Sigmoid colon (tissue), 7 donors: ENCODE measurements at places on chromosomes 7 and 10.
A peak's percentile ranks its signal among the peaks of the same experiment; 100 is the strongest.

DNA sequence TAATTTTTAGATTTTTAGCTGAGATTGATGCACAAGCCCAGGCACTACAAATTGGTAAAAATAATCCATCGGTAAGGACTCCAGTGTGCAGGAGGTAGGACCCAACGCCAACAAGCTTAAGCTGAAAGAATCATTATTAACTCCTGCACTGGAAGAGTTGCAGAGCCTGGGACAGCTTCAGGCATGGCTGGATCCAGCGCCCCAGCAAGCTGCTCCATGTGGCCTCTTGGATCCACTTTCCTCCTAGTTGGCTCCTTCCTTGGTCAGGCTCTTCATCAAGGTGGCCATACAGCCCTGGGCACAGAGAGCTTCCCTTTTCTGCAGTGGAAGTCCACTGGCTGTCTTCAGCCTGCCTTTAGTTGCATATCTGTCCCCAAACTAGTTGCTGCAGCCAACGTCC lies 497.4 kb upstream of the FOXK1 start:
- no peak for DNase-seq

GRCh38 chr7:114936471-114936870 lies 14.6 kb downstream of the MDFIC start:
- DNase-seq, result no peak

DNA sequence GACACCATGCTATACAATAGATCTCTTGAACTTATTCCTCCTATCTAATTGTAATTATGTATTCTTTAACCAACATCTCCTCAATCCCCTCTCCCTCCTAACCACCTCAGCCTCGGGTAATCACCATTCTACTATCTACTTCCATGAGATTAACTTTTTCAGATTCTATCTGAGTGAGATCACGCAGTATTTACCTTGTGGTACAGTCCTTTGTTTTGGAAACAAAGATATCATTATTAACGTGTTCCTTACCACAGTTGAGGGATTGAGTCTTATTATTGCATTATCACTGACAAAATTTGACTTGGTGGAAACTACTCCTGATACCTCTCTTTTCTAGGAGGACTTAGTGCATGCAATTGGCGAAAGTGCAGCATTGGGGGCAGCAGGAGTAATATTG lies 26.0 kb upstream of the HYAL4 start:
- no peak for DNase-seq

DNA sequence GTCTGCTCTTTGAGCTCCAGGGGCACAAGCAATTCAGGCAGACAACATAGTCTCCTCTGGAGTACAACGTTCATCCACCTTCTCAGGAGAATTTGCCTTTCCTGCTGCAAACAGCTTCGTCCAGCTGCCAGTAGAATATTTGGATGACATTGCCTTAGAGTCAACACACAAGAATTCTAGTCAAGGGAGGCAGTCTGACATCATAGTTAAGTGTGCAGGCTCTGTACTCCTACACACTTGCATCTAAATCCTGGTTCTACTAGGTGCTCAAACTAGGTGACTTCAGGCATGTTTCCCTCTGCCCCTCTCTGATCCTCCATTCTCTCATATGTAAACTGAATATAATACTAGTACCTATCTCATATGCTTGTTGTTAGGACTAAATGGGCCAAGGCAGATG lies 314.8 kb downstream of the HPSE2 start:
- DNase-seq, result no peak

- no peak for DNase-seq
Measured at GRCh38 chr10:118580702-118581101, 14.7 kb downstream of the PRLHR start.

DNA sequence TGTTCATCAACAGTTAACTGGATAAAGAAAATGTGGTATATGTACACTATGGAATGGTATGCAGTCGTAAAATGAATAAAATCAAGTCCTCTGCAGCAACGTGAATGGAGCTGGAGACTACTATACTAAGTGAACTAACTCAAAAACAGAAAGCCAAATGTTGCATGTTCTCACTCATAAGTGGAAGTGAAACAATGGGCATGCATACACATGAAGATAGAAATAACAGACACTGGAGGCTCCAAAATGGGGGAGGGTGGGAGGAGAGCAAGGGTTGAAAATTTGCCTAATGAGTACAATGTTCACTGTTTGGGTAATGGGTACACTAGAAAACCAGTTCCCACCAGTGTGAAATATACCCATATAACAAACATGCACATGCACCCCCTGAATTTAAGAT lies 179.5 kb downstream of the ZWINT start:
- no peak for DNase-seq

DNA sequence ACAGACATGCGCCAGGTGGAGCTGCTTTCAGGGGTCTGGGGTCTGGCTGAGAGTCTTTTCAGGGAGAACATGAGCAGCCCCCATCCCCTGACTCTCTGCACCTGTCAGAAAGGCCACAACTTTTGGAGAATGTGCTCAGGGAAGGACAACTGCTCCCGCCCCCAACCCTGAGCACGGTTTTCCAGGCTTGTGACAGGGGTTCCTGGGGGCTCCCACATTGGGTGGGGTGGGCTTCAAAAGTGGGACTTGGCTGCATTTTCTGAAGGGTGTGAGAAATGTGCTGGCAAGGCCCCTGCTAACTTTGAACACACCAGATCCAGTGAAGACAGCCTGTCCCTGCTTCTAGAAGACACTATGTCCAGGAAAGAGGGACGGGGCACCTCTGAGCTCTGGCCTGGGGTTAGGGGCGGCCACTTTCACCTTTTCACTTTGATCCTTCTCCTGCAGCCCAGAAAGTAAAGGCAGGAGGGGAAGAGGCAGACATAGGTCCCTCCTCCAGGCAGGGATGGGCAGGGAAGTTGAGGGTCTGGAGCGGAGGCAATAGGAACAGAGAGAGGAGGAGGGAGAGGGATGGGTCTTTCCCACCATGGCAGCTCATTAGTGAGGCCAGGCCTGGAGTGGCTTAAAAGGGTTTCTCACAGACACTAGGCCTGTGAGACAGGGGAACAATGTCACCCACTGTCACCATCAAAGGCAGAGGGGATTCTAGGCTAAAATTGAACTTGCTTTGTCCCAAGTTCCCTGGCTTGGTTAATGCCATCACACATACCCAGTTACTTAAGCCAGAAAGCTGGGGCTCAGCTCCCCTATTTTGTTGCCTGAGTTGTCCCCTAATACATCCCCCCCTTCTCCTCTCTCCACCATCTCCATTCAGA lies 1.5 kb downstream of the KCP start:
- DNase-seq, result peak; percentile 44

GRCh38 chr7:96700516-96700915 lies 9.1 kb downstream of the SEM1 start:
- no peak for DNase-seq

- DNase-seq, result no peak
Measured at GRCh38 chr7:148838905-148839304, 45.2 kb downstream of the EZH2 start.

GRCh38 chr10:32386623-32387260 lies 39.8 kb upstream of the EPC1 start:
- no peak for DNase-seq

- DNase-seq, result no peak
Measured at GRCh38 chr10:113802997-113803396, 50.9 kb downstream of the DCLRE1A start.
